Transverse colon (tissue), 4 donors: ENCODE measurements at places on chromosomes 2 and 18. TPM values are rescaled to one million over a fixed set of nuclear protein-coding genes. Genes with fewer than 3 reads are reported as not detected.

Gene PLA2R1
- 16.8 TPM for total RNA-seq

Gene HTR2B
- not detected for total RNA-seq

DNA sequence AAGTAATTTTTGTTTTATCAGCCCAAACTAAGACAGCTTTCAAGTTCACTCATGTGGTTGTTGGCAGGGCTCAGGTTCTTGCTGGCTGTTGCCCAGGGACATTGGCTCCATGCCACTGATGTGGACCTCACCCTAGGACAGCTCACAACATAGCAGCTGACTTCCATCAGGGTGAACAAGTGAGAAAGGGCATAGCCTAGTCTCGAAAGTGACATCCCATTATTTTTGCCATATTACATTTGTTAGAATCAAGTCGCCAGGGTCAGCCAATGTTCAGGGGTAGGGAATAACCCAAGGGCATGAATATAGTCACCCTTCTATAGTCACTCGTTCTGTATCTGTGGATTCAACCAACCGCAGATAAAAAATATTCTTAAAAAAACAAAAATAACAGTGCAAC lies 10.7 kb upstream of the CWC22 start:
- no peak for DNase-seq

GRCh38 chr2:215851696-215852095 lies 161.7 kb downstream of the MREG start:
- DNase-seq: no peak

Gene CCL20
- total RNA-seq: 4.5 TPM

DNA sequence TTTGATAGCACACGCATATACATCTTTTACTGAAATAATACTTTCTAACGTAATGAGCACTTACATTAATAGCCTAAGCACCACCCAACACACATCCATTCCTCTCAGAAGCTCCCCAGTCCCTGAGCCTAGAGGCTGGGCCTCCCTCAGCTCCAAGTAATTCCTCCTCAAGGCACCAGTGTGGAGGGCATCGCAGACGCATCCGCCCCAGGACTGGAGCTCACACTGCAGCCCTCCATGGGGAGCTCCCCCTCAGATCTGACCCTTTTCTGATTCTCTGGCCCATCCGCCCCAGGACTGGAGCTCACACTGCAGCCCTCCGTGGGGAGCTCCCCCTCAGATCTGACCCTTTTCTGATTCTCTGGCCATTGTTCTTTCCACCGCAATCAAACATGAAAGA lies 60.4 kb upstream of the SNTG2 start:
- DNase-seq: no peak

- no peak for DNase-seq
These were observed 18.4 kb upstream of the SLC20A1 start for GRCh38 chr2:112627060-112628040.

GRCh38 chr2:156385242-156385641 lies 50.9 kb upstream of the GPD2 start:
- no peak for DNase-seq

Gene SERPINB11
- total RNA-seq: not detected

- peak; percentile 87 for DNase-seq
These were observed 55.0 kb upstream of the MCFD2 start for GRCh38 chr2:46970334-46971288.

GRCh38 chr2:100427627-100428258 lies 10.3 kb upstream of the CHST10 start:
- peak; percentile 71 for DNase-seq
